ENCODE measurements at places on chromosomes 1 and 21.

DNA sequence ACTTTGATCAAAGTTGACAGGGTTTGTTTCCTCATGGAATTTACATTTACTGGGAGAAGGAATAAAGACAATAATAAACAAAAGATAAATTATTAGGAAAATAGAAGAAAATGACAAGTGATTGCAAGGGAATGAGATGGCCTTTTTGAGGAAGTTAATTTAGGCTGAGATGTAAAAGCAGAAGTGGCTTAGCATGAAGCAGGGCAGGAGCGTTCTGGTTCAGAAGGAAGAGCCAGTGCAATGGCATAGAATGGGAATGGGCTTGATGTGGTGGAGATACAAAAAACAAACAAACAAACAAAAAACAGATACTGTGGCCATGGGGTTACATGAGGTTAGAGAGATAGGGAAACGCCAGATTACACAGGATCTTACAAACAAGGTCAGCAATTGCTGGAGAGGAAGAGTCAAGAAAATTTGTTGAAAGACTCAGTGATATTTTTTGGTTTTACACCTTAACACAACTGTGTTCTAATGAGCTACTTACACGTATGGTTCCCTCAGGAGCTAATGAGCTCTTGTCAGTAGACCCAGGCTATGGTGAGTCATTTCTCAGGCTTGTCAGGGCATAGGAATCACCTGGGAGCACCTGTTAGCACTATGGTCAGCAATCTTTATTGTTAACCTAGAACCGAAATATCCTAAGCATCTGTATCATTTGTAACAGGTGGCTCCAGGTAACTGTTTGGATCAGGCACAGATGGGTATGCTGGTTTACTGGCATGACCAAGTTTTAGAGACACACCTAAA, 8.7 kb upstream of the CADM3 start:
- no peak for DNase-seq

GRCh38 chr1:226485192-226485591, 63.4 kb upstream of the STUM start:
- DNase-seq, result no peak

DNA sequence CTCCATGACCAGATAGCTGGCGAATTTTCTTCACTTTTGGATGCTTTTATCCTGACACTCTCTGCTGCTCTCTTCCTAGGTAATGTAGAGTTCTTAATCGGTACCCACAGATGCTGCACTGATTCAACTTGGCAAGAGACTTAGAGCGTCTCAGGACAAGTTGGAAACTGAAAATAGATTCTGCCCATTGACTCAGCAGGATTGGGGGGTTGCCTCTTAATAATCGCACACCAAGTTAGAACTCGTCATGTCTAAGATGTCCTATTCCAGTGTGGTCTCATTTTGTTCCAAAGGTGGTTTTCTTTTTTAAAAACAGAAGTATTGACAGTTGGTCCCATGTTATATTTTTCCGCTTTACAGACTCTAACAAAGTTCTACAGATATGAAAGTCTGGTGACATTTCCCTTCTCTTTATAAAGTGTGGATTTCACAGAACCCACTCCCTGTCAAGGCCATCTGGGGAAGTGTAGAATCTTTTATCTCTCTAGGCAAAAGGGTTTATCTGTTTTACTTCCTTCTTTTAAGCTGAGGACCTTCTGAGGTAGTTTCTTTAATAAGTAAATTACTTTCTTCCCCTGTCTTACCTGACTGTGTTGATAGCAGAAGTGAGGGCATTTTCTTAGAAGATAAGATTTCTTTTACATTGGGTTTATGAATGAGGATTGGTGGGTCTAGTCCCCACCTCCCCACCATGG, 12.1 kb upstream of the DIPK1A start:
- no peak for DNase-seq

DNA sequence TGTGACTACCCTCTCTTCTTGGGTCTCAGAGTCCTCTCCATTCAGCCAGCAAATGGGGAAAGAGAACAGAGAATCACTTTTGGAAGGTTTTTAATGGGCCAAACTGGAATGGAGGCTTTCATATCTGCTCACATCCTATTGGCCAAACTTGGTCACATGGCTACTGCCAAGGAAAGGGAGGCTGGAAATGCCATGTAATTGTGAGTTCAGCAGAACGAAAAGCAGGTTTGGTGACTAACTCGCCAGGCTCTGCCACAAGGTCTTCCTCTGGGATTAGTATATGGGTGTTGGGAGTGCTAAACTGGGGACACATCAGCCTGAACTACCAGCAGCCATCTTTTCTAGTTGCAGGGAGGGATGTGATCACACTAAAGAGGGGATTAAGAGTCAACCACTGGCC, 19.2 kb downstream of the RD3 start:
- DNase-seq, result no peak

GRCh38 chr1:175015243-175015642, 8.0 kb downstream of the MRPS14 start:
- DNase-seq, result no peak

DNA sequence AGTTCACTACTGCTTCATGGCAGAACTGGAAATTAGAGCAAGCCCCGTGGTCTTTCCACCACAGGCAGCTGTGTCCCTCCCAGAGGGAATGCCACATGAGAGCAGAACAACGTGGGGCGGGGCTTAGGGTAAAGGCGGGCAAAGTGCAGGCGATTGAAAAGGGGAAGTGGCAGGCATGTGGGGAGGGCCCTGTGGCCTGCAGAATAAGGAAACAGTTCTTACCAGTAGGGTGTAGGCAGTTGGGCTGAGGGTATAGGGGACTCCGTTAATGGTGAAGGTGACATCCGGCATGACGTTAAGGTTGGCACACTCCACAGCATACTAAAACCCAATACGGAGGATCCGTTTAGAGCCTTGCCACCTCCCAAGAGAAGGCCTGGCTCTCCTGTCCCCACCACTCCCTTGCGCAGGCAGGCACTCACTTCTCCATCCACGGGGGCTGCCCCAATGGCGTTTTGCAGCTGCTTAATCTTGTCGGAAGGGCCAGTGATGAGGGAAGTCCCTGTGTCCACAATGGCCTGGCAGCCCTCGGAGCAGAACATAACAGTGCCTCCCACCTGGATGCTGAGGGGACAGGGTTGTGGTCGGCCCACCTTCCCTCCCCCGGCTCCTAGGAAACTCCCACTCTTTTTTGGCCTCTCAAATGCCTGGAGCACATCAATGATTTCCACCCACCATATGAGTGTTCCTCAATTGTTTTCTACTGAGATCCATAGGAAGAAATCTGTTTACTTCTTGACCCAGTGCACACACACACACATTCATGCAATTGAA, 9.1 kb upstream of the RAB7B start:
- peak; percentile 71 for DNase-seq

DNA sequence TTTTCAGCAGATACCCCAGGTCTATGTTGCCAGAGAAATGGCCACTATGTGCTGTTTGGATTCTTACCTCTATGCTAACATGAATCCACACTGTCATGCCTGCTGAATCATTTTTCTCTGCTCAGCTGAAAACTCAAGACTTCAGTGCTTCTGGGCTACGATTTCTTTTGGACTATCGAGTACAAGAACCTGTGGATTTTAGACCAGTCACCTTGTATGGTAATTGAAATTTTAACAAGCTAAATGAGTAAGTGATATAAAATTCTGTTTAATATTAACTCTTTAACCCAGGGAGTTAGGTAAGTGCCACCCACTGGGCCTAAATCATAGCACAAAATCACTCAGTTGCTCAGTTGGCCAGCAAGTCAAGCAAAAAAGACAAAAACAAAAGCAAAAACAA, 35.8 kb downstream of the LHX8 start:
- no peak for DNase-seq

DNA sequence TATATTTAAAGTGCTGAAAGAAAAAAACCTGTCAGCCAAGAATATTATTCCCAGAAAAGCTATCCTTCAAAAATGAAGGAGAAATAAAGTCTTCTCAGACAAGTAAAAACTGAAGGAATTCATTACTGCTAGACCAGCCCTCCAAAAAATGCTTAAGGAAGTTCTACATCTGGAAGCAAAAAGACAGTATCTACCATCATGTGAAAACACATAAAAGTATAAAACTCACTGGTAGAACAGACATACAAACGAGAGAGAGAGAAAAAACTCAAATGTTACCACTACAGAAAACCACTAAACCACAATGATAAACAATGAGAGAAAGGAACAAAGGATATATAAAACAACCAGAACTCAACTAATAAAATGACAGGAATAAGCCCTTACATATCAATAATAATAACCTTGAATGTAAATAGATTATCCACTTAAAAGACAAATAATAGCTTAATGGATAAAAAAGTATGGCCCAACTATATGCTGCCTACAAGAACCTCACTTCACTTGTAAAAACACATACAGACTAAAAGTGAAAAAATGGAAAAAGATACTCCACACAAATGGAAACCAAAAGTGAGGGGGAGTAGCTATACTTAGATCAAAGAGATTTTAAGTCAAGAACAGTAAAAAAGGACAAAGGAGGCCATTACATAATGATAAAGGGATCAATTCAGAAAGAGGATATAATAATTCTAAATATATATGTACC, 22.0 kb downstream of the NSL1 start:
- no peak for DNase-seq

GRCh38 chr1:87949711-87950110, 621.0 kb downstream of the LMO4 start:
- no peak for DNase-seq

GRCh38 chr1:154969860-154970452, 591 bp downstream of the SHC1 start:
- no peak for DNase-seq

DNA sequence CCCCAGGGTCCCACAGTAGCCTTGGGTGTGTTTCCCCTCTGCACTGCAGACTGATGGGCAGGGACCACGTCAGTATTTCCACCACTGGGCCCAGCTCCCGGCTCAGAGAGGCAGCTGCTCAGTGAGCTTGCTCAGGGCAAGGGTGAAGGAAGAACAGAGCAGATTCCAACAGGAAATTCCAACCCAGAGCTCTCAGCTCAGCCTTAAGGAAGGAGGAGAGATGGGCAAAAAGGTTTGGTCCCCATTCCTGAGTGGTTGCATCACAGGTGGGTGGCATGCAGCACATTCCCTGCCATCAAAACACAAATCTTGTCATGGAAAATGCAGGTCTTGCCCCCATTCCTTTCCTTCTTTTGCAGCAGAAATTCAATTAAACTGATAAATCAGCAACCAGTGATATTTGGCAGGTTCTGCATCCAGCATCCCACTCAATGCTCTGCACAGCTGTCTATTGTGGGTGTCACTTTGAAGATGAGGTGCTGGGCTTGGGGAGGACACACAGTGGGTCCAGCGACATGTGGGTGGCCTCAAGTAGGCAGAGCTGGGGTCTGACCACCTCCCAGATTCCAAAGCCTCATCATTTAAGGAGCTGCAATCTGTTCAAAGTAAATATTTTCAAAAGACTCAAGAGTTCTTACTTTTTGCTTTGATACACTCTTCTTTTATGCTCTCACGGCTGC, 315.4 kb downstream of the DSCAM start:
- no peak for DNase-seq

- no peak for DNase-seq
These were observed 55.0 kb downstream of the NID1 start for GRCh38 chr1:236009857-236010256.

DNA sequence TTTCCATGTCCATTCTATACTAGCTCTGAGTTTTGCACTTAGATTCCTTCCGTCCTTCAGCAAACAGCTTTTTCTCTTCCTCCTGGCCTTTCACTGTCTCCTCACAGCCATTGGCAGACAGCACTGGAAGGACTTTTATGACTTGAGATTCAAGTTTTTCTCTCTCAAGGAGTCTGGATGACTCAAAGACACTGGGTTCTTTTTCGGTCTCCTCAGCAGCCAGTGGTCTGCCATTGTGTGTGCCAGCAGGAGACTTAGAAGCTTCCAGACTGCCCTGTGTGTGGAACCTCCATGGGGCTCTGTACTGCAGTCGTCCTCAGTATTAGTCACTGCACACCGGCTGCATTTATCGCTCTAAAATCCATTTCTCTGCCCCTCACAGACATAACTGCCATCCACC, 30.5 kb downstream of the NTNG1 start:
- no peak for DNase-seq

DNA sequence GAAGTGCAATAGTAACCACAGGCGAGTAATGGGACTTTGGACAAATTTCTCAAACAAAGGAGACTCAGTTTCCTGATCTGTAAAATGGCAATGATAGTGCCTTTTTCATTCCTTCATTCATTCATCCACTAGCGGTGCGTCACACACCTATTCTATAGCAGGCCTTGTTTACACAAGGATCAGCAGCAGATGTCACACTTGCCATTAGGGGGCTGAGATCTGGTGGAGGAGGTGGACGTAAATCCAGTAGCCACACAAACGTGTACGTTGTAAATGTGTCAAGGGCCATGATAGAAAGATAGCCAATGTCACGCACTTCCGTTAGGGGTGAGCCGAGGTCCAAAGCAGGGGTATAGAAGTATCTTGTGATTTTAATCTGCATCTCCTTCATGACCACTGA, 34.2 kb downstream of the SERINC2 start:
- DNase-seq, result no peak

DNA sequence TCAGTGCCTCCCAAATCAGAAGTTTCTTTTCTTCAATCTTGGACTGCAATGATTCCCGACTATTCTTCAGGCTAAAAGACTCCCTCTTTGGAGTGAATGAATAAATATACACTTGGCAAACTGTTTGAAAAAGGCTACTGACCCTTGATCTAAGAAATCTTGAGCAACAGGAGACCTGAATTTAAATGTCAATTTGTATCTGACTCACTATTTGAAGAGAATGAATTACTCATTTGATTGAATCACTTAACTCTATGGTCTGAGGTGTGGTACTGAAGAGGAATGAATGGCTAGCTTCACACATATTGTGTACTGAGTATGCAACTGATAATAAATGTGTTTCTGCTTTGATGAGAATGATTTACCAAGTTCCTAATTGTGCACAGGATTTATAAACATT, 4.6 kb upstream of the SMG7 start:
- no peak for DNase-seq

DNA sequence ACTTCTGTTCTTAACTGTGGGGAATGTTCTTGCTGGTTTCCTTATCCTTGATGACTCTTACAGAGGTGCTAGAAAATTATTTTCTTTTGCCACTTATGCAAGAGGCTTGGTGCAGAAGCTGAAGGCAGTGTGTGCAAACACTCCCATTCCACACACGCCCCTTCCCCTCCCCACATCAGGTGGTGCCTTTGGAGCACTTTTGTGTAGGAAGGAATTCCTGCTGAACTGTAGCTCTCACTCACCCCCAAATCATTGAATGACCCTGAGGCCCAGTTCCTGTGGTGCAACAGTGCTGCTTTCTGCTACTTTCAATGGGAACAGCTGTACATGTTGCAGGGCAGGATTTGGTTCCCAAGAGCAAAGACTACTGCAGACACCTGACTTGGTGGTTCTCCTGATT, 101.8 kb downstream of the CD247 start:
- DNase-seq, result no peak

- no peak for DNase-seq
These were observed 94.5 kb downstream of the FNBP1L start for GRCh38 chr1:93542398-93542797.

- DNase-seq, result no peak
These were observed 35.0 kb upstream of the AGO1 start for GRCh38 chr1:35847935-35848565.

DNA sequence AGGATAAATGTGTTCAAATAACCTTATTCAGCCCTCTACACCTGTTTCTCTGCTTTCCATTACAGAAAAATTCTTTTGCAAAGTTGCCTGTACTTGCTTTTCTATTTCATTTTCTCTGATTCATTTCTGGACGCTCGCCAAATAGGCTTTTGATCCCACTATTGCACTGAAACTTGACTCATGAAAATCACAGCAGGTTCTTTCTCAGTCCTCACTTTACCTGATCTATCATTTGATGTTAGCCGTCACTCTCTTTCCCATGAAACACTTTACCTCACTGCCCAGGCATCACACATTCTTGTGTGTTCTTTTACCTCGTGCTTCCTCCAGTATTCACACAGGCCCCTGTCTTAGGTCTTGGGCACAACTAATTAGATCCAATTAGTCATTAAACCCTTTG, 26.2 kb downstream of the HSPA13 start:
- DNase-seq, result no peak

All from memory B cell (primary cell).